CD4-positive, alpha-beta T cell treated with Interleukin-4 for 4 hours (primary cell): ENCODE measurements at places on chromosomes 7 and 10.

DNA sequence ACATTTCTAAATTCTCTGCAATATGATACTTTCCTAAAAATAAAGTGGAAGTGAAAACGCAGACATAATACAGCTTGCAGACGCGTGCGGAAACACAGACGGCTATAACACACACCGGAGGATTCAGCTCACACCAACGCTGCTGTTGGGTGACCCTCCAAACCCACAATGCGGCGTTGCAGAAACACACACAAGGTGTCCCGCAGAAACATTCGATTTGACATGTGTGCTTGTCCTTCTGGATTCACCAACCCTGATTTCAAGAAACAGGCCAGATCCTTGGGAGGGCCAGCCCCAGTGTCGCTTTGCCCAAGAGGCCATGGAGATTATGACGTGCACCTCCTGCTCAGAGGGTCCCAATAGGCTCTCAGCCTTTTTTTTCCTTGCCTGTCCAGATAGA is 136.7 kb upstream of the TCERG1L start:
- DNase-seq: no peak

GRCh38 chr7:104552102-104552501 is 223.7 kb downstream of the LHFPL3 start:
- DNase-seq: no peak

DNA sequence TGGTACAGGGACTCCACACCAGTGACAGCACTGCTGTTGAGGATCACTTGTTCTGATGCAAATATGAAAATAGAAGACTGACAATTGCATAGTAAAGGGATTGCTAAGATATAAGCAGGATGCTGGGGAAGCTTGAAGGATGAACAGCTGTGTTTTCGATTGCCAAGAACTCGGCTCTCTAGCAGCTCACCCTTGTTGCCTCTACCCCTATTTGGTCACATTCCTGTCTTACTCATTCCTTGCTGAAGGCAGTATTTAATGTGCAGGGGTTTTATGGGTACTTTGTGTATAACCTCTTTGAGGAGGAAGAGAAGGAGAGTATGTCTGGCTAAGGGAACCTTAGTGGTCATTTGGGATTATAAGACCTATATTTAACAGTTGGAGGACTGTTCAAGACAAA is 218.8 kb downstream of the AUTS2 start:
- no peak for DNase-seq

- DNase-seq: no peak
Measured at GRCh38 chr7:97982647-97983046, 7.3 kb downstream of the OCM2 start.

DNA sequence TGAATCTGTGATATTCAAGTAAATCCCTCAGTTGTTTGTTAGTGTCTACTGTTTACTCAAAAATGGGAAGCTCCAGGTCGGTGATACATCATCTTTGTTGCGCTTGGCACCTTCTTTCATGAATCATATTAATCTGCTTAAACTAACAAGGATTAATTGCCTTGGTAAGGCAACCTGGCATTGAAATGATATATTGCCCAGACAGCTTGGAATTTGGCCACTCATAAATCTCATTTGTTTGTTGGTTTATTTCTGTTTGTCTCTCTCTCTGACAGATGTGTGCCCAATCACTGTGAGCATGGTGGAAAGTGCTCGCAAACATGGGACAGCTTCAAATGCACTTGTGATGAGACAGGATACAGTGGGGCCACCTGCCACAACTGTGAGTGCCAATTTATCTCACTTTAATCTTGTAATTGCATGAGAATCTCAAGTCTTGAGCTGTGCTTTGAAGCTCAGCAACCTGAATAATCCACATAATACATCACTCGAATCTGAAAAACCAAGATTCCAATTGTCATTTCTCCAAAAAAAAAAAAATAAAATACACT is 1104.8 kb upstream of the C7orf33 start:
- no peak for DNase-seq

GRCh38 chr10:110056822-110057221 is 49.0 kb downstream of the ADD3 start:
- no peak for DNase-seq

- no peak for DNase-seq
Measured at GRCh38 chr7:2478399-2478785, 2.2 kb upstream of the GRIFIN start.

DNA sequence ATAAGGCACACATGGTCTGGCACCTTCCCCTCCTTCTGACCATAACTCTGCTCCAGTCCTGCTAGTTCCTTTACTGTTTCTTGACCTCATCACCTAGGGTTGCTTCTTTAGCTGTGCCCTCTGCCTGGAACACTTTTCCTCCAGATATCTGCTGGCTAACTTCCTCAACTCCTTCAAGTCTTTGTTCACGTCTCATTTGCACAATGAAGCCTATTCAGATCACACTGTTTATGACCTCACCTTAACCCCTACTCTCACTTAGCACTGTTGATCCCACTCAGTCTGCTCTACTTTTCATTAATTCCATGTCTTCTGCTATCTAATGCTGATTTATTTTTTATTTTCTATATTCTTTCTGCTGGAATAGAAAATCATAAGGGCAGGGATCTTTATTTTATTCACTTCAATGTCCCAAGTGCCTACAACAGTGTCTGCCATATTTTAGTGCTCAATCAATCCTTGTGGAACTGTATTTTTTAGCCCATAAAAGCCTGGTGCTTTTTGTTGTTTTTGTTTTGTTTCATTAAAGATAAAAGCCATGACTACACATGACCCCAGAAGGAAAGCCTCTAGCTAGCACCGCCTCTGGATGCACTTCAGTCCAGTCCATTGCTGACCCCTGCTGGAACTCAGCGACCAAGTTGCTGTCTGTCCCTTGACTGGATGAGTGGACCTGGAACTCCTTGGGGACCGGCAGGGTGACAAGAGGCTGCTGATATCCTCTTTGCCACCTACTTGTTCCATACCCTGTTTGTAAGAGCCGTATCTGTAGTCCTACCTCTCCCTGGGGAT is 12.3 kb downstream of the KLF14 start:
- DNase-seq: no peak

GRCh38 chr7:18564779-18565178 is 69.2 kb downstream of the HDAC9 start:
- DNase-seq: no peak

DNA sequence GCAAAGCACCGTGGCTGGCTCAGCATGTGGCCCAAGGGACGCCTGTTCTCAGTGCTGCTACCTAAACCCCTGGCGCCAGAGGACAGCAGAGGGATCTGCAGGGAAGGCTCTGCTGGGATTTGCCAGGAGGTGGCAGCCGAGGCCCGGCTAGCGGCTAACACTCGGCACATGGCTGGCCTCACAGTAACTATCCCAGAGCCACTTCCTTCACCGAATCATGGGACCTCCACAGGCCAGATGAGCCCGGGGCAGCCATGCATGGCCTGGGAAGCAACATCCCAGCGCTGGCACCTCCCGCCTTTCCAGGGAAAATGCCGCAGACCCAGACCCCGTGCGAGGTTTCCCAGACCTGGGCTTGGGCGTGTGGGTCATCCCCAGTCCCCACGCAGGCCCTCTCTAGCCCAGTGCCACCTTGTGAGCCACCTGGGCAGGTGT is 36.4 kb downstream of the DPYSL4 start:
- DNase-seq: peak; percentile 56

DNA sequence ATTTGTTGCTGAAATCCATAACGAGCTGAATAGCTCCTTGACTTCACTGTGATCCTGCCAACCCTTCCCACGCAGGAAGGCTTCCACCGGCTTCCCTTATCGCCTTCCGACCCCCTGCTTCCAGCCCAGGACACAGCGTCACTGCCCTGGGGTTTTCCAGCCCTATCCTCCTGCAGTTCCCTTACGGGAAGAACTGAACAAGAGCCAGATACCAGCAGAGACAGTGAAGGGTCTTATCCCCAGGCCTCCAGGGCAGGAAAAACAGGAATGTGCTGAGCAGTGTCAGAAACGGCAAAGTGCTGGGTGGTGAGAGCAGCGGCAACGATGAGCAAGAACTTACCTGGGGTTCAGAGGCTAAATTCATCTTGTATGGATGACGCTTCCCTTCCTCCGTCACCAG is 22.4 kb downstream of the PDLIM1 start:
- DNase-seq: no peak

GRCh38 chr7:88344956-88345832 is 38.5 kb upstream of the STEAP4 start:
- no peak for DNase-seq

- no peak for DNase-seq
Measured at GRCh38 chr10:28954211-28954610, 276.9 kb downstream of the BAMBI start.

GRCh38 chr7:133015888-133016287 is 66.0 kb downstream of the CHCHD3 start:
- DNase-seq: no peak

DNA sequence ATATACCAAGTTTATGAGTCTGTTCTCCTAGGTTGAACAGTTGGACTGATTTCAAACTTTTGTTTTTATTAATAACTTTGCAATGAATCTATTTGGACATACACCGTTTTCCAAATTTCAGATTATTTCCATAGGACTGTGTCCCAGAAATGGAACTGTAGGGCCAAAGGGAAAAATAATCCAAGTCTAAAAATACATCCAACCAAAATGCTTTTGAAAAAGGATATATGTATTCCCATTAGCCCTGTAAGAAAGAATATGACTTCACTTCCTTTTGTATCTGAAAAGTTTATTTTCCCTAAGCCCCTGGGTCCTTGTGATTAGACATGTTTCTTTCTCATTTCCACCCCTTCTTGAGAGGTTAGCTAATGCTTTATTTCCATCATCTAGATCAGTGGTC is 434.2 kb upstream of the MKI67 start:
- no peak for DNase-seq

- no peak for DNase-seq
Measured at GRCh38 chr7:92720604-92721350, 115.6 kb downstream of the CDK6 start.

GRCh38 chr7:40579401-40579800 is 444.6 kb downstream of the SUGCT start:
- no peak for DNase-seq

- no peak for DNase-seq
Measured at GRCh38 chr7:2325162-2325561, 10.9 kb upstream of the SNX8 start.

- no peak for DNase-seq
Measured at GRCh38 chr10:104045151-104046089, 40.3 kb downstream of the COL17A1 start.

GRCh38 chr10:59036311-59037017 is 140.0 kb upstream of the PHYHIPL start:
- no peak for DNase-seq

DNA sequence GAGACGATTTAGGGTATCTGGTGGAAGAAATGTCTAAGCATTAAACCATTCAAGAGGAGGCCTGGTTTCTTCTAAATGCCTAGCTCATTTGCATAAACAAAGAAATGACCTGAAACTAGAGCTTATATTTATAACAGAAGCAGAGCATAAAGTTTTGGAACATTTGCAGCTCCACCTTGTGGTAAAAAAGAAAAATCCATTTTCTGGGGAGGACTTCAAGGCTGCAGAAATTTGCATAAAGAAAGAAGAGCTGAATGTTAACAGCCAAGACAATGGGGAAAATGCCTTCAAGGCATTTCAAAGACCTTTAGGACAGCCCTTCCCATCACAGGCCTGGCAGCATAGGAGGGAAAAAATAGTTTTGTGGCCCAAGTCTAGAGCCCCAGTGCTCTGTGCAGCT is 362.0 kb downstream of the ZNF248 start:
- DNase-seq: no peak

GRCh38 chr7:1531263-1531978 is 919 bp downstream of the MAFK start:
- DNase-seq: peak; percentile 27

DNA sequence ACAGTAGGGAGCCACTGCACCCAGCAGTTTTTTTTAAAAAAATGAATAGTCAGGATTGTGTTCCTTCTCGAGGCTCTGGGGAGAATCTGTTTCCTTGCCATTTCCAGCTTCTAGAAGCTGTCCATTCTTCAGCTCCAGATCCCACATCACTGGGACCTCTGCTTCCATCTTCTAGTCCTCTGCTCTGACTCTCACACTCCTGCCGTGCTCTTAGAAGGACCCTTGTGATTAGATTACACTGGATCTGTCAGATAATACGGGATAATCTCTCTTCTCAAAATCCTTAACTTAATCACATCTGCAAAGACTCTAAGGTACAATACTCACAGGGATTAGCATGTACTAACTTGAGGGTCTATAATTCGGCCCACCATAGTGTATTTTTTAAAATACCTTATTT is 158.9 kb upstream of the SP4 start:
- DNase-seq: no peak

- peak; percentile 22 for DNase-seq
Measured at GRCh38 chr7:1915956-1916600, 246.0 kb downstream of the ELFN1 start.

DNA sequence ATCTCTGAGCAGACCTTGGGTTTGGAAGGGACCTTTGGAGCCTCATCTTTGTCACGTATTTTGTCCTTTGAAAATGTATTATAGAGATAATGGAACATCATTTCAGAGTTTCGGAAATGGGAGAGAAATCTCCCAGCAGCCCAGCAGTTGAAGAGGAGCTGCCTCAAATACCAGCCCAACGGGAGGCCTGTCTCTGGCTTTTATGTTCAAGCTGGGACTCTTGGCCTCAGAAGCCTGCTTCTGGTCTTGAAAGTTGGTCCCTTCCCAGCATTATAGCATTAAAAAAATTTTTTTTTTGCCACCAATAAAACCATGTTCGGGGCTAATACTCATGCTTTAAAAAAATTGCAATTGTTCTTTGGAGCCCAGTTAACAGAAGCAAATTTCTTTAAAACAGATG is 73.4 kb upstream of the CTBP2 start:
- no peak for DNase-seq

DNA sequence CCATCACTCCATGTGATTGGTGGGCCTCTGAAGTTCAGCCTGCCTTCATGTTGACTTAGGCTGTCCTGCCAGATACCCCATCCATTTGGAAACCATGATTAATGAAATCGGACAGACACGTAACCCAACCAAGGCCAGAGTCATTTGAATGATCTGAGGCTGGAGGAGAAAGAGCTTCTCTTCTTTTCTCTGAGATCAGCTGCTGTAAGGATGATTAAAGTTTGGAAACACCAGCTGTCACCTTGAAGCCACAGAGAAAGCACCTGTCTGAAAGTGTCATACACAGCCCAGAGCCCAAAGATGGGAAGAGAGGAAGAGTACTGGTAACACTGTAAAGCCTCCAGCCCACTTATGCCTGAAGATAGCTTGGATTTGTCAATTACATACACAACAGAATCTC is 22.9 kb downstream of the NEBL start:
- DNase-seq: no peak

DNA sequence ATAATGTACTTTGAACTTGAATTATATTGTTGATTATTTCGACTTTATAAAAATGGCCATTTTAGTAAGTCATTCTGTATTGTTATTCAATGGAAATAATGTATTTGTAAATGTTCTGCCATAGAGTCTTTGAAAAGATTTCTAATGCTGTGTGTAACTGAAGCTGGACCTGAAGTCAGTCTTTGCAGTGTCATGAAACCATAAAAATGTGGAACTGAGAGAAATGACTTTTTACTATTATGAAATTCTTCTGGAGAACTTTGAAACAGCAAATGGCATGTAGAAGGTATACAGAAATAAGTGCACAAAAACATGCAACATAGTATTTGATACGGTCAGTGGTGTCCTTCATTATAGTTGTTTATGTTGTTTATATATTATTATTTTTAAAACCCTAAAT is 59.7 kb upstream of the ADRA2A start:
- DNase-seq: no peak

GRCh38 chr7:42097752-42098151 is 139.3 kb downstream of the GLI3 start:
- no peak for DNase-seq

GRCh38 chr10:28089467-28089866 is 90.6 kb upstream of the ODAD2 start:
- DNase-seq: no peak
